ENCODE measurements at places on chromosomes 7 and 10.

DNA sequence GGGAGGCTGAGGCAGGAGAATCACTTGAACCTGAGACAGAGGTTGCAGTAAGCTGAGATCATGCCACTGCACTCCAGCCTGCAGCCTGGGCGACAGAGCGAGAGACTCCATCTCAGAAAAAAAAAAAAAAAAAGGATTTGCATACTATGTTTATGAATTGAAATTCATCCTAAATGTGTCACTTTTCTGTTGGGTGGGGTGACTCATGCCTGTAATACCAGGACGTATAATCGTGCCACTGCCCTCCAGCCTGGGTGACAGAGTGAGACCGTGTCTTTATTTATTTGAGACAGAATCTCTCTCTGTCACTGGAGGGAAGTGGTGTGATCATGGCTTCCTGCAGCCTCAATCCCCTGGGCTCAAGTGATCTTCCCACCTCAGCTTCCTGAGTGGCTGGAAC is 5.8 kb downstream of the ZNF212 start:
- DNase-seq: peak; percentile 78

DNA sequence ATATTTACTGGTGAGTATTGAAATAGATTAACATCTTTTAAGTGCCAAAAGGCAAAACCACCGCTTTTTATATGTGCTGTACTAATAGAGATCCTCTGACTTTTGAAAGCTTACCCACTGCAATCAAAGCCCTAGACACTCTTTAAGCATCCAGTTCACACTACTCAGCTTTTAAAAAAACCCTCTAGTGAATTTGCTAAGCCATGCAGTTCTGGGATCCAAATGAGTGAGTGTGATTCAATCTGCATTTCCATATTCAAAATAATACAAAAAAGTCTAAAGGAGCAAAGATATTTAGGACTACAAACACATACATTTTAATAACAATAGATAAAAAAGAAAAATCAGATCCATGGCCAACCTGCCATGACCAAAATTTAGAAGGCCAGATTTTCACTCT is 288.2 kb downstream of the MAGI2 start:
- DNase-seq: no peak

DNA sequence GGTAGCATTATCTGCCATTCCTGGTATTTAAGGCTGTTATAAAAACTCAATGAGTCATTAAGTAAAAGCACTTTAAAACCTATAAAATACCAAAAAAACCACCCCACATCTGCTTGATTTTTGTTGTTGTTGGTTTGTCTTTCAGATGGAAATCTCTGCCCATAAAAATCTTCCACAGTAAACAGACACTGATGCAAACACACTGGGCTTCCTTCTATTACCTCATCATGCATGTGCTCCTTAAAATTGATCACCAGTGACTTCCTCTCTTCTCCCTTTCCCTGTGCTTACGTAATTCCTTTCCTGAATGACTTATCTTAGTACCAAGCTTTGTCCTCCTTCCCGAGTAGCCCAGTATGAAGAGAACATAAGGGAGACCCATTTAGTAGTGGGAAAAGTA is 167.2 kb downstream of the EVX1 start:
- no peak for DNase-seq

- DNase-seq: no peak
These were observed 74.5 kb upstream of the VKORC1L1 start for GRCh38 chr7:65798111-65799075.

GRCh38 chr7:45295222-45295621 is 137.6 kb downstream of the RAMP3 start:
- DNase-seq: no peak

GRCh38 chr10:132283604-132284382 is 24.0 kb downstream of the STK32C start:
- DNase-seq: no peak

DNA sequence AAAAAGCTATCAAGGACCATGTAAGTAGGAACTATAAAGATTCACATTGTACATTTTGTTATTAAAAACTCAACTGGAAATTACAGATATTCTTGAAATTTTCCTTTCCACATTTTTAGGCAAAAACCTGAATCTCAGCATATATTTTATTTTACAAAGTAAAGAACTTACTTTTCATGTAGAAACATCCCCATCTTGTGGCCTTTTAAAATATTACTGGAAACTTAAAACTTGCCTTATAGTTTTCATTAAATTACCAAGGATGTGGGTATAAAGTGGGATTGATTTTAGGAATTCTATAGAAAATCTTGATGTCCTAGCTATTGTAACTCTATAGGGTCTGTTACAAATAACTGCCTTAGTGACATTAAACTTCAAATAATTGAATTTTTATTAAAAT is 10.6 kb downstream of the DBF4 start:
- DNase-seq: no peak

DNA sequence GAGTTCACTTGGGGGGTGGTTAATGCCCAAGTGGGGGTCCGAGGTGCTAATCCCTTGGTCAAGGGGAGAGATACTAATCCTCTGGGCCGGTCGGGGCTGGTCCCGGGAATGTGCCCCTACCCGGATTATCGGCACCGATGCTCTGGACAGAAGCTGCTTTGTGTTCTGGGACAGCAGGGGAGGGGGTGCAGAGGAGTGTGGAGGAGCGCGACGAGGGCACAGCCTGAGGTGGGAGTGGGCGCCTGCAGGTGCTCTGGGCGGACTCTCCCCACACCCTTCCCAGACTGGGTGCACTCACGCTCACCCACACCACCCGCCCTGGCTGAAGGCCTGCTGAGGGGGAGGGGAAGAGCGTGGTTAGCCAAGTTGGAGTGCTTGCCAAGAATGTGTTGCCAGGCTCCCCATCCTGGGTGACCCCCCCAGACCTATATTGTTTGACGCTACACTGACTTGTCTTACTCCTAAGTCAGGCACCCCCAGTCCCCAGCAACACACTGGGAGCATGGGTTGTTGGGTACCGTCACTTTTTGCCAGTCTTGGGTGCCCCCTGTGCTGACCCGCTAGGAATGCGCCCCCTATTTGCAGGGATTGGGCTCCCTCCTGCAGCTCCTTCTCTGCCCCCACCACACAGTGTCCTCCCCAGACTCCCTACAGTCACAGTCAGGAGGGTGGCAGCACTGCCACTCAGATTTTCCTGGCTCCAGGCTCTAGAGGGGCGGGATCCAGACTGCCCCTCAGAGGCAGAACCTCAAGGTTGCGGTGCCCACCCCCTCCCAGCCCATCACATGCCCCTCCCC is 1.2 kb downstream of the SLC4A2 start:
- DNase-seq: peak; percentile 29

GRCh38 chr10:99926925-99927720 is 82.6 kb downstream of the DNMBP start:
- DNase-seq: no peak

DNA sequence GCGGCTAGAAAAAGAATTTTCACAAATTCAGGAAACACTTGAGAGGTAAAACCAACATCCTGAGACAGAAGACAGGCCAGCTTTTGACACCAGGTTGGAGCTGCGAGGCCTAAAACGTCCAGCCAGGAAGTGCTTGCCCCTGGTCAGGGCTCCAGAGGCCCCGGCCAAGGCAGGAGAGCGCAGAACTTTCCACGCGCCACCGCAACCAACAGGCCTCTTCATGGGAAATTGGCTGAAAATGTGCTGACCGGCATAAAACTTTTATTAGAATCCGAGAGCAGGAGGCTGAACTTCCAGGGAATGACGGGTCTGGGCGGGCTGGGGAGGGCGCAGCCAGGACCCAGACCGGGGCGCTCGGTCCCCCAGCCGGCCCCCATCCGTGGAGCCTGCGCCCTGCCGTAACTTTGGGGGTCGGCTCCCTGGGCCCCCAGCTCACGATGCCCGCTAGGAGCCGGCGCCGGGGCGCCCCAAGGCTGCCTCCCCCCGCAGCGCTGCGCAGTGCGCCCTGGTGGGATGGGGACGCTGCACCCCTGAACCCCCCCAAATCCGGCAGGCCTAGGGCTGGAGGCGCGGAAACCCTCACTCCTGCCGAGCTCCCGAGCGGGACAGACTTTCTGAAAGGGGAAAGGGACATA is 414.0 kb upstream of the MKI67 start:
- DNase-seq: no peak

- DNase-seq: no peak
These were observed 220.7 kb downstream of the ADARB2 start for GRCh38 chr10:1516492-1517165.

GRCh38 chr10:27710014-27710413 is 35.6 kb downstream of the MKX start:
- no peak for DNase-seq

DNA sequence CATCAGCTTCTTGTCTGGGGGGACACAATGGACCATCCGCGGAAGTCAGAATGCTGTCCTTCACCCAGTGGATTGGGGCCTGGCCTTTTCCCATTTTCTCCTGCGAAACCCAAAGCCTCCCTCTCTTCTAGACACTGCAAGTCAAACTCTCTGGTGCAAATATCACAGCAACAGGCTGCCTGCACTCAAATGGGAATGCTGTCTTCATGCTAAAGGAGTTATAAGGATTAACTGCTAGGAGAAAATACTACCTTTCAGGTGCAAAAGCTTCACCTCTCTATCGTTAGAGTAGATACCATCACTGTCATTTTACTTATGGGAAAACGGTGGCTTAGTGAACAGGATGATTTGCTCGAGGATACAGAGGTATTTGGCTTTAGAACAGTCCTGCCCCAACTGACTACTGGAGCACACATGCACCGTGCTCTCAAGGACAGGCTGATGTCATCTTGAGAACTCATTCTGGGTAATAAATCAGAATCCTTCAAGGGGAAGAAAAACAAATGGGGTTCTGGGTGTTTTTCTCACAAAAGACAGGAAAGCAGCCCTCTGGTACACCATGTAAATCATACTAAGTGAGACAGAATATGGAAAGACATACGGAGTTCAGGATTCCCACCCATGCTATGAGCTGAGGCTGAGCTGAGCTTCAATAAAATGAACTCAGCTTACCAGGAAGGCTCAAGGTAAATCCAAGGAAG is 100.9 kb downstream of the SAMD9 start:
- no peak for DNase-seq

DNA sequence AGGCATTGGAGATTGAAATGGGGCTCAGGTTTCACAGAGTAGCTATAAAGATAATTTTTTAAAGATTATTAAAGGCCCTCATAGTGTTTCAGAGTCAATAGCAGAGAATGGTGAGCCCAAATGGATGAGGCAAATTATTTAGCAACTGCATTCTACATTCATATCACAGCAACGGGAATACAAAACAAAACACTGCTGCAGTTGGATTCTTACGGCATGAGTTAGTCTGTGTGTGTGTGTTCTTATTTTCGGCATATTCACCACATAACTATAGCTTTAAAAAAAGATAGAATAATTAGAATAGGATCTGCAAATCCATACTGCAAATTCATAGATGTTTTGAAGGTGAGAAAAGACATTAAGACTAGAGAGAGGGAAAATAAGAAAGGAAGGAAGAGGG is 66.0 kb downstream of the SUGCT start:
- no peak for DNase-seq

DNA sequence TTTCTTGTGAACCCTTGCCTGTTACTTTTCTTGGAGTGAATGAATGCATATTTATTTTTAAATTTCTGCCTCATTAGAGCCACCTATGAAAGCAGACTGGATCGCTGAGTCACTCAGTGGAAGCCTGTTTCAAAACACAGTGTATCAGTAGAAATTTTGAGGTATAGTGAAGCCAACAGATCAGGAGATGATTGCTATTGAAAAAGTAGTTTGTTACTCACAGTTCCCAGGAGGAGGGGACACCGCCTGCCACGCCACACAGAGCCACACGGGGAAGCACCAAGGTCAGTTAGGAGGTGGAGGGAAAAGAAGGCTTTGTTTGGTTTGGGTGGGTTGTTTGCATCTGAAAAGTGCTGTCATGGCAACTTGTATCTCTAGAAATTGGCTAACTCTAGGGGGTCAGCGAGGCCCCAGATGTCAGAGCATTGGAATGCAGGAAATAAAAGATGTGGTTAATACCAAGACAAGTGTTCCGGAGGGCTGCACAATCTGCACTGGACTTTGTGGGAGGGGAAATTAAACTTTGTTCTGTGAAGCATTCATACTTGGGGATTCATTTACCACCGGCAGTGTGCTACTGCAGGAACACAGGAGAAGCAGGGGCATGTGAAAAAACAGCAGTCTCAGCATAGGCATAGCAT is 106.4 kb upstream of the SDK1 start:
- DNase-seq: peak; percentile 20

- no peak for DNase-seq
These were observed 41.8 kb downstream of the PTPRZ1 start for GRCh38 chr7:121914676-121915279.

DNA sequence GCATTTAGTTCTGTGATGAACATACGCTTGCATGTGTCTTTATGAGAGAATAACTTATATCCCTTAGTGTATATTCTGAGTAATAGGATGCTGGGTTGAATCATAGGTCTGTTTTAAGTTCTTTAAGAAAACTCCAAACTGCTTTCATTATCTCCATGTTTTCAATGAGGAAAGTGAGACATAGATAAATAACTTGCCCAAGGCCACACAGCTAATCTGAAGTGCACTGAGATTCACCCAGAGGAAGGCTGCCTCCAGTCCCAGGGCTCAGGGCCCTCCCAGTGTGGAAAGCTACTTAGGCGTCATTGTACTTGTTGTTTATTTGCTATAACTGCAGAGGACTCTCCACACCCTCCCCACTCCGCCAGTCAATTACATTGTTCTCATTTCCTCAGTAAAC is 126.7 kb downstream of the INHBA start:
- no peak for DNase-seq

GRCh38 chr7:133275008-133275407 is 22.1 kb downstream of the EXOC4 start:
- DNase-seq: no peak

GRCh38 chr10:133307776-133308420 is 774 bp downstream of the TUBGCP2 start:
- peak; percentile 92 for DNase-seq

GRCh38 chr7:145183069-145183468 is 347.2 kb upstream of the TPK1 start:
- no peak for DNase-seq

GRCh38 chr7:69780379-69780778 is 182.1 kb downstream of the AUTS2 start:
- DNase-seq: no peak

DNA sequence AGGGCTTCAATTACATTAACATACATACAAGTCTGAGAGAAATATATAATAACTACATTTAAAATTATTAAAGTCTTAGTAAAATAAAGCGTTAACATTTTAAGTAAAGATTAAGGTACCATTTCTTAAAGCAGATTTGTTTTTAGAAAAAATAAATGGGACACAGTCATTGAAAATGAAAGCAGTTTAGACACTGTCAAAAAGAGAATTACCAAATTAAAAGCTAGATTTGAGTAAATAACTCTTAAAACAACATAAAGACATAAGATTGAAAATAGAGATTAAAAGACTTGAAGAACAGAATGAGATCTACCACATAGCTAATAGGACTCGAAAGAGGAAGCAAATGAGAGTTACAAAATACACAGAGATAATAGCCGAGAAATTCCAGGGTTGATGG is 562.2 kb upstream of the FOXK1 start:
- no peak for DNase-seq

Data from activated CD4-positive, alpha-beta T cell treated with anti-CD3 and anti-CD28 coated beads for 48 hours (primary cell).